ENCODE measurements at places on chromosomes 5 and 9.

DNA sequence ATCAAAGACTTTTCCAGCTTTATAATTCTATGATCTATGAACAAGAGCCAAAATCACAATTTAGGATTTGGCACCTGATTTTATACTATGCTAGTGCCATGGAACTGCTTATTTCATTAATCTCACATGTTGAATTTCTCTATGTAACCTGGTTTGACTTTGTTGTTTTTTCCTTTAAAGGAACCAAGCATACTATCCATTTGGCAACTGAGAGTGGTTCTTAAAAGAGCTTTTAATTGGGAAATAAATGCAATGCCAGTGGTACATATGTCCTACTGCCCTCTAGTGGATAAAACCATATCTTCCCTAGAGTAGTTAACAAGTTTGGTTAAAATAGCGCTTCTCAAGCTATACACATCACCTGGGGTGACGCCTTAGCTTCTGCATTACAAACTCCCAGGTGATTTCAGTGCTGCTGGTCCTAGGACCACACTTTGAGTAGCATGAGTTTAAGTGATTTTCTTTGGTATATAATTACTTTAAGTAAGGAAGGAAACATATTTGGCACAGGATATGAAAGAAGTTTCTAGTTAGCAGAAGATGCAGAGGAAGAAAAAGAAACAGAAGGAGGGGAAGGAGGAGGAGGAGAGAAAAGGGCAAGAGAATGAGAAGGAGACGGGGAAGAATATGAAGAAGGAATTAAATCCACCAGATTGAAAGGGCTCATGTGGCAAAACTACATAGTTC lies 56.8 kb downstream of the FGF10 start:
- peaks cover 19% of the 10 kb centered on the region for H3K27me3 ChIP-seq
- no peak for DNase-seq
- H3K4me1 ChIP-seq: no peaks in the 10 kb centered on the region
- no peak overlapping the region for H3K4me3 ChIP-seq
- no peaks in the 10 kb centered on the region for H3K36me3 ChIP-seq
- no peak overlapping the region for H3K27ac ChIP-seq

GRCh38 chr9:4600368-4600767 lies 61.7 kb upstream of the PLPP6 start:
- DNase-seq: no peak
- H3K4me1 ChIP-seq: no peaks in the 10 kb centered on the region
- no peaks in the 10 kb centered on the region for H3K36me3 ChIP-seq
- H3K27ac ChIP-seq: no peak overlapping the region

- no peak overlapping the region for H3K27ac ChIP-seq
- H3K27me3 ChIP-seq: no peaks in the 10 kb centered on the region
- no peaks in the 10 kb centered on the region for H3K36me3 ChIP-seq
- H3K4me1 ChIP-seq: no peaks in the 10 kb centered on the region
Observed at GRCh38 chr5:135052511-135053145, 18.6 kb upstream of the PITX1 start.

- H3K27ac ChIP-seq: peak overlapping the region; percentile 30
- peaks cover 40% of the 10 kb centered on the region for H3K4me1 ChIP-seq
- no peaks in the 10 kb centered on the region for H3K27me3 ChIP-seq
- no peak for DNase-seq
- H3K4me3 ChIP-seq: no peak overlapping the region
Observed at GRCh38 chr9:91301161-91301560, 60.6 kb downstream of the AUH start.

GRCh38 chr5:107486489-107486888 lies 184.2 kb downstream of the EFNA5 start:
- H3K4me1 ChIP-seq: peaks cover 15% of the 10 kb centered on the region
- no peaks in the 10 kb centered on the region for H3K27me3 ChIP-seq
- DNase-seq: no peak
- H3K4me3 ChIP-seq: no peak overlapping the region
- no peaks in the 10 kb centered on the region for H3K36me3 ChIP-seq

Measured in RWPE2 (cell line).